MCF 10A (cell line): ENCODE measurements at places on chromosomes 12 and 14. TPM values are rescaled to one million over a fixed set of nuclear protein-coding genes. Genes with fewer than 3 reads are reported as not detected.

OTX2 gene
- not detected in 2 replicates for total RNA-seq

ASIC1 gene
- 1.3 and 1.7 TPM in 2 replicates for total RNA-seq

- no peak overlapping the region for H3K27ac ChIP-seq
- peaks cover 5% of the 10 kb centered on the region for H3K4me1 ChIP-seq
- DNase-seq = no peak
These were observed 128.0 kb downstream of the CCDC91 start for GRCh38 chr12:28318273-28318672.

DNA sequence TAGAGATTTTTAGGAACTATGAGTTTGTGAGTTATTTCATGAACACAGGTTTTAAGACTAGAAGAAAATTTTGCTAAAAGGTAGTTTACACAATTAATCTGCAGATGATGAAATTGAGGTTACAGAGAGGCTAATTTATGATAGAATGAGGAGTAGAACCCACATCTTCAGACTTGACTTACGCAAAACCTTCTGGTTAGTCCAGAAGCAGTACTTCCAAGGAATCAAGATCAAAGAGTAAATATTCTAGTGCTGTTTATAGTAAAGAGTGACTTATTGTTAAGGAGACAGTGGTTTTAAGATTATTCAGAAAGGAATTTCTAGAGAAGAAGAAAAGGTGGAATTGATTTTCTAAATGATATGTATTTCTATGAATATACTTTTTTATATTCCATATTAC is 10.6 kb upstream of the KITLG start:
- H3K27ac ChIP-seq = no peak overlapping the region
- H3K27me3 ChIP-seq = no peaks in the 10 kb centered on the region
- H3K4me3 ChIP-seq = no peak overlapping the region
- H3K36me3 ChIP-seq = no peaks in the 10 kb centered on the region

- DNase-seq = peak; percentile 47
- no peak overlapping the region for H3K27ac ChIP-seq
- no peaks in the 10 kb centered on the region for H3K27me3 ChIP-seq
- H3K4me1 ChIP-seq = peaks cover 31% of the 10 kb centered on the region
- no peaks in the 10 kb centered on the region for H3K36me3 ChIP-seq
These were observed 13.9 kb downstream of the EVL start for GRCh38 chr14:100078997-100079725.

DNA sequence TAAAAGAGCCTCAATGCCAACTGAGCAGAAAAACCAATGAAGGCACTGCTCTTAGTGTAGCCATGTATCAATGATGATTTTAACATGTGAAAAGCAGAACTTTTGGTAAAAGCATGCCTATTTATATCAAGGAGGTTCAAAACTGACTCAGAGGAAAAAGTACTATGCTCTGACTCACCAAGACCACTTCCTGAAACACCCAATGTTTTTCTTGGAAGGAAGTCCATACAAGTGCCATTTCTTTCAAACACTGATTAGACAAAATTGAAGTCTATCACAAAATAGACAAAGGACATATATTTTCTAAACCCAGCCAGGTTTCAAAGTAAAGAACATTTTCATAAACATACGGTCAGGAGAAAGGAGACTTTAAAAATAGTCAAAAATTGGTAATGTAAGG is 88.6 kb downstream of the EPS8 start:
- H3K36me3 ChIP-seq = no peaks in the 10 kb centered on the region
- DNase-seq = peak; percentile 85
- H3K4me3 ChIP-seq = peak overlapping the region; percentile 13
- peaks cover 49% of the 10 kb centered on the region for H3K4me1 ChIP-seq
- H3K27ac ChIP-seq = peak overlapping the region; percentile 96

DNA sequence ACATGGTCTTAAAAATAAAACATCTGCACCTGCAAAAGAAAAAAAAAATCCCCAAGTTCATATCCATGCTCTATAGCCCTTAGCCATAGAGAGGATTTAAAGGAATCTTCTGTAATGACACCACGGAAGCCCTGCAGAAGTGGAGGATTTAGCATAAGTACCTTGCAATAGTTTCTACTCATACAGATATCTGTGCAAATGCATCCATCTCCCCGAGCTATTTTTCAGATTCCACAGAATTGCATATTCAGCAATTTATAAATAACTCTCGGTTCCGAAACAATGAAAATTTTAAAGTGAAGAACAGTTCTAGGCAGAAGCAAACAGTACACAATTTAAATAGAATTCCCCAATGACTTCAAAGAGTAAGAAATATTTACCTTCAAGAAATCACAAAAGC is 424 bp downstream of the IGF1 start:
- H3K27ac ChIP-seq = no peak overlapping the region
- no peaks in the 10 kb centered on the region for H3K36me3 ChIP-seq
- no peaks in the 10 kb centered on the region for H3K27me3 ChIP-seq
- no peak for DNase-seq
- no peak overlapping the region for H3K4me3 ChIP-seq

DNA sequence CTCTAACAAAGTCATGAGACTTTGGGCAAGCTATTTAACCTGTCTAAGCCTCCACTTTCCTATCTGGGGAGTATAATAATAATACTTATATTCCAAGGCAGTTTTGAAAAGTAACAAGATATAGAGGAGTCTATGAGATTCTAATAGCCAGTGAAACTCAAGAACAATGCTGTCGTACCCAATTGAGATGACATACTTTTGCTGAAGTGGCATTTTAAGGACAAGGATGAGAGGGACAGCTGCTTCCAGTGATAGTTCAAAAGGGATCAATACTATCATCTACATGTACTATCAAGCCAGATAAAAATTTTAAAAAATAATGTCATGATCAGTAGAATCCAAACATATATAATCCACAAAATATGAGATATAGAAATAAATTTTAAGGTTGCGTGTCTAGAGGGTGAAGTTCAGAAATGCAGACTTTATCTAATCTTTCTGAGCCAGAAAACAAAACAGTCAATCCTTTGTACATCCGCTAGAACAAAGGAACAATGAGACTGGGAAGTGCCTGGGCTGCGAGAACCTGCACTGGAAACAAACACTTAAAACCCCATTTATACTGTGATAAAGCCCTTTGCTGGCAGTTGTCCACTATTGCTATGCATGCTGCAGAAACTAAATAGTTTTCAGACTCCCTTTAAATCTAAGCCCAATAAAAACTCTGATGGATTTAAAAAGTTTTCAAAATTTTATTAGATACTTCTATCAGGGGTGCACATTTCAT is 38.6 kb downstream of the PTPRB start:
- H3K27me3 ChIP-seq = no peaks in the 10 kb centered on the region
- H3K4me3 ChIP-seq = no peak overlapping the region
- no peak for DNase-seq
